ENCODE measurements at places on chromosomes 12 and 14. TPM values are rescaled to one million over a fixed set of nuclear protein-coding genes. Genes with fewer than 3 reads are reported as not detected.

DNA sequence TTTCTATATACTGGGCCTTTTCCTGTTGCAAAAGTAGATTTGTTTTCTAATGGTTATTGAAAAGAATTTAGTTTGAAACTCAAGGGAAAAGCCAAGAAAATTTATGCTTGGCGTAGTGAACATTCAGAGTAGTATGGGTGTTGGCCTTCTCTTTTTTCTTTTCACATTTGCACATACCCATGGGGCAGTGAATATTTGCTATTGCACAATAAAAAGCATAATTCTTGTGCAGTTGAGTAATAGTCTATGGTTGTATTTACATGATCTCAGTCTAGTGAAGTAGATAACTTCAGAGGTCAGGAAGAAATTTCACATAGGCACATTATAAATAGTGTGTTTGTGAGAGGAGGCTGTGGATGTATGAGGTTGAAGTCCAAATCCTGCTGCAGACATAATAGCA lies 158.1 kb downstream of the FLRT2 start:
- no peak for DNase-seq

- no peak for DNase-seq
Measured at GRCh38 chr12:50550530-50551223, 45.9 kb downstream of the DIP2B start.

- DNase-seq = no peak
Measured at GRCh38 chr12:47360771-47361388, 281.1 kb upstream of the AMIGO2 start.

DNA sequence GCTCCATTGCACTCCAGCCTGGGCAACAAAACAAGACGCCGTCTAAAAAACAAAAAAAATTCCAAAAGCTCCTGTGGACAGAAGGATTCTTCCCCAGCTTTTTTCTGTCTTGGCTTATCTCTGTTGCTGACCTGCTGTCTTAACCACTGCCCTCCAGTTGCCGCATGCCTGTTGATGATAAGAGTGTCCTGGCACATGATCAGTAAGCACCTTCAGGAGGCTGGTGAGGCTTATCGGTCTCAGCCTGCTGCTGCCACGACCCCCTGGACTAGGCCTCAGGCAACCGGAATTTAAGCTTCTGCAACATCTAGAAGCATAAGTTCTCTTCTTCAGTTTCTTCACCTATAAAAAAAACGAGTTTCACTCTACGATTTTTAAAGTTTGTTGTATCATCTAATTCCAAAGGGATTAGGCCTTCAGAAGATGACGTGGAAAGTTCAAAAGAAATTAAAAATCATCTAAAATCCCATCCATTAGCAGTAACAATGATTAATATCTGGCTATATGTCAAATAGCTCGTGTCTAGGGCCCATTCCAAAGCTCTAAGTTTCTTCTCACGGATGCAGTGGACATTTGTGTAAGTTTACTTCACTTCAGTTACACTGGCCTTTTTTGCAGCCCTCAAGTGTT lies 46.4 kb downstream of the RESF1 start:
- DNase-seq = no peak

DNA sequence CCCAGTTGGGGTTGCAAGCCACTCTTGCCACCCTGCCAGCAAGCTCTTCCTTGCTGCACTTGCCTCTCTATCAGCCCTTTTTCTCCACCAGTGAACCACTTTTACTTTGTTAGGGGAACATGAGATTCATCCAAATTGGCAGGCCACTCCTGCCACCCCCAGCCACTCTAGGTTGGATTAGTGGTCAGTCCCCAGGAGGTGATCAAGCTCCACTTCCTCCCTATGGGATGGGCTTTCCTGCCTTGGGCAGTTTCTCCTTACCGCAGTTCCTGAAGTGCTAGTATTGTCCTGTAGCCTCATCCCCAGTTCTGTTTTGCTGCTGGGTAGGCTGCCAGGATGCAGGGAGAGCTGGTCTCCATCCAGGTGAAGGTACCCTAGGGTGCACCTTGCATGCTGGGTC lies 104.5 kb downstream of the ALG10 start:
- DNase-seq = no peak

DNA sequence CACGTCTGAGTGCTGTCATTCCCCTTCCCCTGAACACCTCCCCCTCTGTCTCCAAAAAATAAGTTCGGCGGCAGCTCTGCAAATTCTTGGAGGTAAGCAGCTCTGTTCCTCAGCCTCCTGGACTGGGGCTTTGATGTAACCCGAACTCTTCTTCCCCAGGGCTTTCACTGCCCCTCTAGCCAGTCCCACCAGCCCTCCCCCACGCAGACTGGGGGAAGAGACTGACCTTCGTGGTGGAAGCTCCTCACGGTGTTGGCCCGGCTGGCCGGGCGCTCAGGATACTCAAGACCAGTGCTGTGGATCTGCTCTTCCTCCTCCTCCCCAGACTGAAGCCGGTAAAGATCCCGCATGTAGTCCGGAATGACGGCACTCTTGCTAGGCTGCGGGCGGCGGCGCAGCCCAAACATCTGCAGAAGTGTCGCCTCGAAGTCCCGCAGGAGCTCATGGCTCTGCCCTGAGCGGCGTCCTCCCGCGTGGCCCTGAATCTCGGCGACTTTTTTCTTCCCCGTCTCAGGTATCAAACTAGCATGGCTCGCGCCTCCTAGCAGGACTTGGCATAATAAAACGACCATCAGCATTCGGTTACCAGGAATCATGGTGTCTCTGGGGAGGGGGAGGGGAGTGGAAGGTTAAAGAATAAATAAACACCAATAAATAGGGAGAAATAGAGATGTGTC lies 4.9 kb downstream of the BMP4 start:
- no peak for DNase-seq

Gene KCNH5
- 0.14 TPM for polyA plus RNA-seq

Gene SIX6
- not detected for polyA plus RNA-seq
